ENCODE measurements at places on chromosomes 11 and 22.

DNA sequence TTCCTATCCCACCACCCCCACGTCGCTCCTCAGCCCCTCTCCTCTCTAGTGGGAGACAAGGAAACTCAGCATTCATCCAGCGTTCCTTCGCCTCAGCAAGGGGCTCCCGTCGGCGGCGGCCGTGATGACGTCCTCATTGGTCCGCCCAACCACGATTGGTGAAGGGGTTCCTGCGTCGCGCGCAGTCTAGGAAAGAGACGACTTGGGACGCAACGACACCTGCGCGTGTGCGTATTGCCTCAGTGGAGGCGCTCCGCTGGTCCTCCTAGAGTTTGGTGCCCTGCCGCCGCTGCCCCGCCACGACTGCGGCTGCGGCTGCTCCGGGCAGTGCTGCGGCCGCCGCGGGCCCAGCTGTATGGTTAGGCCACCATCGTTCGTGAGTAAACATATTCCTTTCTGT is 56.6 kb downstream of the CCDC81 start:
- no peak for DNase-seq

- no peak for DNase-seq
These were observed 34.6 kb upstream of the GNAZ start for GRCh38 chr22:23035557-23036277.

DNA sequence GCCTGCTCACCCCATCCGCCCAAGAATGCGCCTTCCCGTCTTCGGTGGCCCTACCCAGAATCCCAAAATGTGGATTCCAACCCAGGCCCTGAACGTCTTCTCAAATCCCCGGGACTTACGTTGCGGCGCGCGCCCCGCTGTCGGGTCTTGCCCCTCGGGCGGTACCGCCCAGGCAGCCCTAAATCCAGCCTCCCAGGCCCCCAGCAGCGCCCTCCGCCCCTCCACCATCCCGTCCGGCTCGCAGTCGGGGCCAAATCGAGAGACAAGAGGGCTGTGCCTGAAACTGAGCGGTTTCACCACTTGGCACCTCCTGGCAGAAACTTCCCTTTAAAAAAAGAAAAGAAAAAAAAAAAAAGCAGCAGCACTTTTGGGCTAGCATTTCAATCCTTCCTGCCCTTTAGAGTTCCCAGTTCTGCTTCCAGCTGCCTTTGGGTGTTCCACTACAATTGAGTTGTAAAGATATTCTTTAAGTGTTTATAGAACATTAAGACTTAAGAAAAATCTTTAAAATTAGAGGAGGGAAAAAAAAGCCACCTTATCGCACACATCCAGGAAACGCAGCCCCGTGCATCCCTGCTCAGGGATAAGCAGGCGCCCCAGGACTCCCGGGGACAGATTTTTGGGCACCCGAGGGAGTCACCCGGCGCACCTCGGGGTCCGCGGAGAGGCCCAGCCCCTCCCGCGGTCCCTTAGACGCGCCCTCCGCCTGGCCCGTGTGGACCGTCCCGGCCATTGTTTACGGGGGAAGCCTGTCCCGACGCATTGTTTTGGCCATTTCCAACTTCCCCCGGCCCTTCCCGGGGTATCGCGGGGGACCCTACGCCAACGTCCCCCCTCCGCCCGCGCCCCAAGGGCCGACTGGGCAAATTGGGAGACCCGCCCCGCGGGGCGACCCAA is 57.6 kb downstream of the KCNJ4 start:
- peak; percentile 20 for DNase-seq

- DNase-seq, result no peak
These were observed 785 bp downstream of the CLPB start for GRCh38 chr11:72433455-72434036.

DNA sequence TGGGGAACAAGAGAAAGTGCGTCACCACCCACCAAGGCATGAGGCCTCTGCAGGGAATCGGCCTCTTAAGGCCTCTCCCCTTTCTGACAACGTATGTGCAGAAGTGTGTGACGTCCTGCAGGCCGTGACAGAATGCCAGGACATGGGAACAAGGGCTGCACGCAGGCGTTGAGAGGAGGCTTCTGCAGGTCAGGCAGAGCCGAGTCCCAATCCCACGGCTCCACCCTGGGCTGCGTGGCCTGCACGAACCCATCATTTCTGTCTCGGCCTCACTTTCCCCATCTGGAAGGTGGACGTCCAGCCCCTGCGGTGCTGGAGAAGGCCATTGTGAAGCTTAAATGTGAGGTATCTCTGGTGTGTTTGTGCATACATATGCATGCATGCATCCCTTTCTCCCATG is 61.8 kb downstream of the SHANK2 start:
- DNase-seq, result no peak

DNA sequence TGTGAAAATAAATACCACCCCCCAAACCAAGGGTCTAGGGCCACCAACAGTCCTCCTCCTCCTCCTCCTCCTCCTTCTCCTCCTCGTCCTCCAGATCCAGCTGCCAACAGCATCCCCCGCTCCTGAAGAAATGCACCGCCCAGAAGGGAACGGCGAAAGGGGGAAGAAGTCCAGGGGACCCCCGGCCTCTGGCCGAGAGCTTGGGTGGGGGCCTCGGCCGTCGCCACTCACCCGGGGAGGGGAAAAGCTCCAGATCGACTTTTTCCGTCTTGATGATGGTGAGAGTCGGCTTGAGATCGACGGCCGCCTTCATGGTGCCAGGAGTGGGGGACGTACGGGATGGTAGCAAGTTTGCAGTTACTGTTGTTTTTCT is 65.7 kb downstream of the ETS1 start:
- DNase-seq, result no peak

DNA sequence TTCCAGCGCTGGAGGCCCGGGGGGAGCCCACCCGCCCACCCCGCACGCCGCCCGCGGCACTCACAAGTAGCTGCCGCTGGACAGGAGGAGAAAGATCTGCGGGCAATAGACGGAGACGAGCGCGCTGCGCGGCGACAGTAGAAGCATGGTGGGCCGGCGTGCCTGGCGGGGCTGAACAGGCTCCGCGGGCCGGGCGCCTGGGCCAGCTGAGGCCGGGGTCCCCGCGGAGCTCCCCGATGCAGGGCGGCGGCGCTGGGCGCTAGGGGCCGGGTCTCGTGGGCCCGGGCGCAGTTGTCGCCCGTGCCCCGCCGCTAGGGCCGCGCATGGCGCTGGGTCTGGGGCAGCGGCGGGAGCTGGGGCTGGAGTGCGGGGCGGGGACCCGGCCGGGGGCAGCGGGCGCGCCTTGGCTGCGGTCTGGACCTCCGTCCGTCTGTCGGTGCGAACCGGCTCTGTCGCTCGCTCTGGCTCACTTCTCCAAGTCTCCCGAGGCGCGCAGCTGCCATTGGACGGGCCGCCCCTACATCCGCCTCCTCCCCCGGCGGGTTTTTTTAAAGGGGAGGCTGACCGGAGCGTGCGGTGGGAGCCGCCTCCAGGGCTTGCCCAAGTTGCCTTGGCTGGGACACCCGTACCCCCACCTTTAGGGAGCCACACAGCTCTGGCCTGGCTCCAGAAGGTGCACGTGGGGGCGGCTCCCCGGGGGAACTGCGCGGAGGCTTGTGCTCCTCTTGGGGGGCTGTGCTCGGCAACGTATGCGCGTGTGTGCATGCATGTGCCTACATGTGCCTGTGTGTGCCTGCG is 4.7 kb downstream of the WNT7B start:
- DNase-seq, result no peak

DNA sequence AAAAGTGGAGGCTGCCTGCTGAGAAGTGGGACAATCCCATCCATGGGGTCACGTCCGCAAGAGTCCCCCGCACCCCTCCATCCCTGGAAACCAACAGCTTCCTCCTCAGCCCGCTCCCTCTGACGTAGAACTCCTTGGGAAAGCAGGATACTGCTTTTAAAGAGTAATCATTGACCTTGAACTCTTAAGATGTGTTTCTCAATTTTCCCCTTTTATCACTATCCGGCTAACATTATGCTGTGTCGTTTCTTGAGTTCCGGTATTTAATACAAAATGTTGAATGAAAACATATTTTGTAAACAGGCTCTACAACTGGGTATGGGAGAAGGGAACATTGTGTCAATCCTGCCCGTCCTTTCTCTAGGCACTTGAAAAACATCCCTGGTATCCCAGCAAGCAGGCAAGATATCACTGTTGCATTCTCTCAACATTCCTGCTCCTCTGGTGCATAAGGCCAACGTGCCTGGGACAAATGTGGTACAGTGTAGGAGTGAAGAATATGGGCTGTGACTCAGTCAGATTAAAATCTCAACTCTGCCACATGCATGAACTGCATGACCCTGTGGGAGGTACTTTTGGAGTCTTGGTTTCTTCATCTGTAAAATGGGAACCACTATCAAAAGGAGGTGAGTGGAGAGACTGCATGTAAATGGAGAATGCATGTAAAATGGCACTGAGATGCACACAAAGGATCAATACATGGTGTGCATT is 52.8 kb downstream of the WT1 start:
- DNase-seq, result no peak

- DNase-seq, result no peak
These were observed 1.8 kb downstream of the RCN1 start for GRCh38 chr11:32092581-32093170.

GRCh38 chr11:75969626-75970308 is 154.8 kb downstream of the UVRAG start:
- no peak for DNase-seq

- no peak for DNase-seq
These were observed 107.1 kb downstream of the OPCML start for GRCh38 chr11:133425245-133425644.

DNA sequence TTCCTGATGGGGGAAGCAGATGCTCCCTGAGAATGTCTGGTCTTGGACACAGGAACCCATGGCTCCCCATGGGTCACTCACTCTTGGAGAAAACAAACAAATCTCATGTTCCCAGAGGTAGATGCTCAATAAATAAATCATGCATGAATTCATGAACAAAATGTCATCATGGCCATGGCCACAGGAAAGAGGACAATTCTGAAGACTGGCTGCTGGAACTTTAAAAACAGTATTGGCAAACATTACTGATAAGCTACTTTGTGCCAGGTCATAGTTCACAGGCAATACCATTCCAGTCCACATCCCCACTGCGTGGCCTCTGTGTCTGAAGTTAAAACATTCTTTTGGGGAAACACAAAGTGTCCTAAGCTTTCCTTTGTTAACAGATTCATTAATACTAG is 9.2 kb upstream of the SMIM35 start:
- DNase-seq, result no peak

DNA sequence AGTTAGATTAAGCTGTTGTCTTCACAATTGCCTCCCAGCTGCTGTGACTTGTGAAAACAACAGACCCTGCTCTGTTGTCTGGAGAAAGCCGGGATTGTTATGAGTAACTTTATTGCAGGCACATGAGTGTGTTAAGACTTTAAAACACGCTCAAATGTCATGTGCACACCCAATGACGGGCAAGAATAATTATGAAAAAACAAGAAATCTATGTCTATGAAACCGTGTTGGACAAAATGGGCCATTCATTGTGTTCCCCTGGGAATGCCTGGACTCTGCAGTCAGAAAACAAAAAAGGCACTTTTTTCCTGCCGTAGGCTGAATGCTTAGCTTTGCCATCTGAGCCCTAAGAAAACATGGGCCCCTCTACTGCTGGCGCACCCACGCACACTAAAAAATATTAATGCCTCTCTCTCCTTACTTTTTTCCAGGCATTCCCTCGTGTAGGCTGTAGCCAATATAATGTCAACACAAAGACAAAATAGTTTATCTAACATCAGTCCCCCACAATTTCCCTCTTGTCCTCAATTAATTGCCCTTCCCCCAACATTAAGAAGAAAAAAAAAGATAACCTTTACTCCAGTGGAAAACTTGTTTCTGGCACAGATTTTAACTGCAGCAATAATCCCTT is 207.9 kb downstream of the SOX6 start:
- DNase-seq, result no peak

DNA sequence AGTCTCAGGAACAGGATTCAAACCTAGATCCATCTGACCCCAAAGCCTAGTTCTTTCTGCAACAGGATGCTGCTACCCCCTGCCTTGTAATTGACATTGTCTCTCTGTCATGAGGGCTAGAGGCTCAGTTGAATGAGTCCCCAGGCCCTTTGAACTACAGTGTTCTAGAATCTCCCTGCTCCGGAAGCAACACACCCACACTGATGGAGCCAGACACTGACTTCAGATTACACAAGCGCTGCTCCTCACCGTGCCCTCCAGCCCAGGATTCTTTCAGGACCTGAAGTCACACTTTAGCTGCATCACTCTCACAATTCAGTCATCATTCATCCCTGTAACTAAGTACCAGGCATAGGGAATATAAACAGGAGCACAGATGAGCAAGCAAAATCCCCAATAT is 69.6 kb downstream of the RAB30 start:
- no peak for DNase-seq

GRCh38 chr11:44561275-44561805 is 4.1 kb upstream of the CD82 start:
- DNase-seq, result no peak

- no peak for DNase-seq
These were observed 50.3 kb downstream of the SHANK2 start for GRCh38 chr11:71201936-71202597.

- no peak for DNase-seq
These were observed 96.4 kb downstream of the CACNA1I start for GRCh38 chr22:39666926-39667325.

- DNase-seq, result peak; percentile 58
These were observed 69.9 kb upstream of the RTL6 start for GRCh38 chr22:44567846-44568493.

DNA sequence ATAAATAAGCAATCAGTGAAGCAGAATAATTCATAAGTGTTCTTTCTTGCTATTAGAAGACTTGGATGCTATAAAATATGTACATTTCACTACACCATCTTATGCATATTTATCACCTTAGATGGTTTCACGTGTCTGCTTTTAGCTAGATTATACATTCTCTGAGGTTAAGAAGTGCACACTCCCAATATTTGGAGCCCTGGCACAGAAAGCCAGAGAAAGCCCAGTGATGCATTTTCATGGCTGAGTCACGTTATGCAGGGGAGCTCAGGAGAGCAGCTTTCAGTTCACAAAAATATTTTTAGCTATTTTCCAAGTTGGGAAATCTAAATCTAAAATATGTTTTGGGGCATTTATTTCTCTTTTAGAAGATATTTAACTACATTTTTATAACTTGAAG is 5.1 kb upstream of the TP53AIP1 start:
- DNase-seq, result no peak

DNA sequence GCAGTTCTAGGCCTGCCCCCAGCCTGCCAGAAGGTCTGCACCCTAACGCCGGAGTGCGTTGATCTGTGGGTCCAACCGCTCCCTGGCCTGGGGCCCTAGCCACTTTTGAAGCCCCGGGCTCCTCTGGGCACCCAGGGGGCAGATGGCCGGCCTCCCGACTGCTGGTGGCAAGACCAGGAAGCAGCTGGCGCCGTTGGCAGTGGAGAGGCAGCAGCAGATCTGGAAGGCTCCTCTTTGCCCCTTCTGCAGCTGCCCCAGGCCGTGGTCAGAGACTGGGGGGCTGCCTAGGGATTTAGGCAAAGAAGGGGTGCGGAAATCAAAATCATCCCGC is 445 bp upstream of the VWCE start:
- DNase-seq, result no peak

GRCh38 chr11:19597206-19597605 is 115.4 kb upstream of the NAV2 start:
- no peak for DNase-seq

DNA sequence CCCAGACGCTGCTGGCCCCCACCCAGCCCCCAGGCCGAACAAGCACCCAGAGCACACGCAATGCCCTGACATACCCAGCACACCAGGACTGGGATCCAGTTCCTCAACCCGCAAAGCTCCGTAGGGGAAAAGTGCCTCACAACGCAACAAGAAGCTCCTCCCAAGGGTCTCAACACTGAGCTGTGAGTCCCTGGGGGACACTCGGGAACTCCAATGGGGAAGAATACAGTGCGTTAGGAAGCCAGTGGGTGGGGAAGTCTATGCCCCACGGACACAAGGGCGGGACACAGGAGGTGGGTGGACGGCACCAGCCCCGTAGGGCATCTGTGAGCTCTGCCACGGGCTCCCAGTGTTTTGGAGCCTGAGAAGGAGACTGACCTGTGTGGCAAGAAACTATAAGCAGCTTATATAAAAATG is 1.6 kb downstream of the DEAF1 start:
- DNase-seq, result no peak

All from activated CD4-positive, alpha-beta T cell treated with anti-CD3 and anti-CD28 coated beads, Interleukin-2, amount 50 U/mL, for 48 hours (primary cell).